ENCODE measurements at places on chromosomes 12 and 14.
A peak's percentile ranks its signal among the peaks of the same experiment; 100 is the strongest.

GRCh38 chr14:89617481-89618329, 200.7 kb upstream of the FOXN3 start:
- peak; percentile 77 for DNase-seq

- DNase-seq, result peak; percentile 48
These were observed 125.3 kb upstream of the PRMT8 start for GRCh38 chr12:3365463-3366411.

DNA sequence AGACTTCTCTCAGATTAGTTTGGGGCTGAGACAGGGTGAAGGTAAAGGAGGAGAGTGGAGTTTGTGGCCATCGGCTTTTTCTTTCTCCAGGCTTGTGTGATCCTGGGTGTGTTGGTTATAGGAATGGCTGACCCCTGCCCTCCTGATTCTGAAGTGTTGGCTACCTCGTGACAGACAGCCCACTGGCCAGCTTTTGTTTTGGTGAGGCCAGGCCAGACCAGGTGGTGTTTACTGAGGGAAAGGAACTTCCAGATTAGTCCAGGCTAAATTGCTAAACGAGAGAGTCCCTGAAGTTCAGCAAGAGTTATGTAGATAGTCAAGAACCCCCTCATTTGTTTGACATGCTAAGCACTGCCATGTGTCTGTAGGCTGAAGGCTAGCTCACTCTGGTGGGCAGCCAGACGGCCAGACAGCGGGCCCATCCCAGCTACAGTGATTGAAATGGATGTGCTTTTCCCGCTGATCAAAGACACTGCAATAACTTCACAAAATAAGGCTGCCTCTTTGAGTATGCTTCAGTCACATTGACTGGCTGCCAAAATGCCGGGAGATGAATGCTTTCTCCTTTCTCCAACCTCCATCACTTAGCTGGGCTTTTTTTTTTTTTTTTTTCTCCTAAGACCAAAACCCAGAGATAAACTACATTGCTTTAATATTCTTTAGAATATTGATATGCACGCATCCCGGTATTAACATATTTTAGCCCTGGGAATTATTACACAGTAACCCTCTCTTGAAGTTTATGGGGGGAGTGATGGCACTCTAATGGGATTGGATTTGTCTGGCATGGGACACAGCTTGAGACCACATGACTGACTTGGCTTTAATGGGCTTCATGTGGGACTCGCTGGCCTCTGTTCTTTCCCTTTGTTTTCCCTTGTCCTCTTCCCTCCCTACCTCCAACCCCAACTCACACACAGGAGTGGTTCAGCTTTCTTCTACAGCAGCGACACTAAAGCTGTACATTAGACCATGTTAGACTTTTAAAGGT, 76.9 kb downstream of the SMOC1 start:
- DNase-seq, result no peak

DNA sequence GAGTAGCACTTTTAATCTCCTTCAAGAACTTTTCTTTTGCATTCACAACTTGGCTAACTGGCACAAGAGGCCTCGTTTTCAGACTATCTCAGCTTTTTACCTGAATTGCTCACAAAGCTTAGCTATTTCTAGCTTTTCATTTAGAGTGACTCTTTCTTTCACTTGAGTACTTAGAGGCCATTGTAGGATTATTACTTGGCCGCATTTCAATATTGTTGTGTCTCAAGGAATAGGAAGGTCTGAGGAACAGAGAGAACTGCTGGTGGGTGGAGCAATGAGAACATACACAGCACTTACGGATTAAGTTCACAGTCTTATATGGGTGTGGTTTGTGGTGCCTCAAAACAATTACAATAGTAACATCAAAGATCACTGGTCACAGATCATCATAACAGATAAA, 224.8 kb upstream of the NPAS3 start:
- DNase-seq, result no peak

DNA sequence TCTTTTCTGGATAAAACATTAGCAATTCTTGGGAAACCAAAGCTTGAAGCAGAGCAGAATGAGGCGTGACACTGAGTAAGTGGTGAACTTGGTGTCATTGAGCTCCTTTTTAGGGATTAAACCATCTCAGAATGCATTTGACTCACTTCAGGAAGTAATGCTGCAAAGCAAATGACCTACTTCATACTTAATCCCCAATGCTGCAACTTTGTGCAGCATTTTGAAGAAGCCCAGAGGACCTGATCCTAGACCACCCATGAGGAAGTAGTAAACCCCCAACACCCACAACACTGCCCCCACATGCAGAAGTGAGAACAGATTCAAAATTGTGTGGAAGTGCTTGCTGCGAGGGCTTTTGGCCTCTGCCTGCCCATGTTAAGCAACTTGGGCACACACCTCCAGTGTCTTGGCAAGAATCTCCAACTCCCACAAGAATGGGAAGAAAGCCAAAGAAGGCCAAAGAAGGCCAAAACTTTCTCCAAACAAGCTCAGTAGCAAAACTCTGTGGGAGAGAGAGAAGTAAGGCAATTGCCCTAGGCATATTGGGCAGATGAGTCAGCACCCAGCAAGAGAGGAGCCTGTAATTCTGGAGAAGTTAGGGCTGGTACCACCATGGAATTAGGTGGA, 69.2 kb upstream of the ETV6 start:
- no peak for DNase-seq

- no peak for DNase-seq
These were observed 789.1 kb downstream of the TMEM121 start for GRCh38 chr14:106315436-106315835.

GRCh38 chr14:103770500-103770899, 54.9 kb downstream of the ZFYVE21 start:
- DNase-seq, result no peak

DNA sequence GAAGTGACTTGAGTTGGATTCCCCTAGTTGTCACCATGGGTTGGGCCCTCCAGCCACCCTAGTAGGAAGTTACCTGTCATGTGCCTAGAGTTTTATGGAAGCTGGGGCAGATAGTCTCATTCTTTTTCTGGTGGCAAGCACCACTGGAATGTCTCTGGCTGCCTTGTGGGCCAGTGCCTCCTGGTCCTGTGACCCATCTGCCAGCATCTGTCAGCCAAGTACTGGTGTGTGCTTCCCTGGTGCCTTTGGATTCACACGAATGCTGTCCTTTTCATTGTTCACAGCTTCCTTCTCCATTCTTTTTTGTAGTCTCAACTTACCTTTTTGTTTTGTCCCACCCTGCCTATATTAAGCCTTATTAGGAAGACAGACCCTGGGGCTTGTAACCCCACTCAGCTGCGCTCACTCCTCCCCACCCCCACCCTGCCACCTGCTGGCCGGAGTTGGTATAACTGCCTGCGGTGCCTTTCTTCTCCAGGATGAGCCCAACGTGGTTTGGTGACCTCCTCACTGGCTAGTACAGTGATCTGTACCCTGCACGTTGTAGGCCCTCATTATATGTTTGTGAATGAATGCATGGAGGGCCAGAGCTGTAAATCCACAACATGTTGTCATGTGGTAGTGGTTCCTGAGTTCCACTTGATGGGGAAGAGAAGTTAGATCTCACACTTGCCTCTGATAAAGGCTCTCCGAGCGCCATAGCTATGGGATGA, 125.7 kb downstream of the TSPAN9 start:
- no peak for DNase-seq

DNA sequence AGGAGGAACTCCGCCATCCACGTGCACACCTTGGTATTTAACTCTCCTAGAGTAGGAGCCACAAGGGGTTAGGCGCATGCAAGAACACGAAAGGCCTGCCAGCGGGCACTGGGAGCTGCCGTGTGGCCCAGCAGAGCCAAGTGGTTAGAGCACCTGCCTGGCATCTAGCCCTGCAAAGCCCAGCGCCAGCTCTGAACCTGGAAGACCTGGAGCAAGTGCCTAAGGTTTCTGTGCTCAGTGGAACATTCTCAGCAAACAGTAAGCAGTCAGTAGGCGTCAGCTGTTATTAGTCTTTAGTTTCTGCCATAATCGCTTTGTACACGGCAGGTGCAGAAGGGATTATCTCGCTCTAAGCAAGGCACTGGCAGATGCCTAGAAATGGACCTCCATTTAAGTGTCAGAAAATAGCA, 55.4 kb downstream of the SETD3 start:
- no peak for DNase-seq

GRCh38 chr12:109952873-109953272, 43.3 kb downstream of the GIT2 start:
- no peak for DNase-seq

- DNase-seq, result peak; percentile 12
These were observed 22.2 kb upstream of the PLEKHG6 start for GRCh38 chr12:6288235-6288634.

DNA sequence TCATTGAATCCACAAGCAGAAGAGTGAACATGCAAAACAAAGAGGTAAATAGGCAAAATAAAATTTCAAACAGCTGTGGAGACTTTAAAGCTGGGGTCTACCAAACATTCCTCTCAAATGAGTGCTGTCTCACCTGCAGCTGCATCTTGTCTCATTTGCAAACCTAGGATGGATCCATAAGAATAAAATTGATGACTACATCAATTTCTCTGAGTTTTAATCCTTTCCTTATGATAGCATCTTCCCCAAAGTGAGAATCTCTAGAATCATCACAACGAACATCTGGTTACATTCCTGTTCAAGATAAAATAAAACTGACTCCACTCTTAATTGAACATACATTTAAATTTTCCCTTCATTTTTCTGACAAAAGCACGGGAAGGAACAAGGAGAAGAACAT, 18.2 kb downstream of the SSTR1 start:
- DNase-seq, result no peak

DNA sequence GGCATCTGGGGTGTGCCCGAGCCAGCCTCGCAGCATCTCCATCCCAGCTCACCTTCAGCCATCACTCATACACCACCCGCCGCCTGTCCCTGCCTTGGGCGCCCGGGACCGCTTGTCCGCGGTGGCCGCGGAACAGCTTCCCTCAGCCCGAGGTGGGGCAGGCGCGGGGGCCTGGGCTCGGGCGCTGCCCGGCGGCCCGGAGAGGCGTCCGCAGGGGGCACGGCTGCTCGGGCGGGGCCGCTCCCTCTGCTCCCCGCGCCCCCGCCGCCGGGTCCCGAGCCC, 430 bp downstream of the SLC41A2 start:
- peak; percentile 85 for DNase-seq

- DNase-seq, result no peak
These were observed 270.2 kb downstream of the ALG10B start for GRCh38 chr12:38586789-38587188.

- peak; percentile 15 for DNase-seq
These were observed 198.9 kb downstream of the RBM19 start for GRCh38 chr12:113766879-113767878.

DNA sequence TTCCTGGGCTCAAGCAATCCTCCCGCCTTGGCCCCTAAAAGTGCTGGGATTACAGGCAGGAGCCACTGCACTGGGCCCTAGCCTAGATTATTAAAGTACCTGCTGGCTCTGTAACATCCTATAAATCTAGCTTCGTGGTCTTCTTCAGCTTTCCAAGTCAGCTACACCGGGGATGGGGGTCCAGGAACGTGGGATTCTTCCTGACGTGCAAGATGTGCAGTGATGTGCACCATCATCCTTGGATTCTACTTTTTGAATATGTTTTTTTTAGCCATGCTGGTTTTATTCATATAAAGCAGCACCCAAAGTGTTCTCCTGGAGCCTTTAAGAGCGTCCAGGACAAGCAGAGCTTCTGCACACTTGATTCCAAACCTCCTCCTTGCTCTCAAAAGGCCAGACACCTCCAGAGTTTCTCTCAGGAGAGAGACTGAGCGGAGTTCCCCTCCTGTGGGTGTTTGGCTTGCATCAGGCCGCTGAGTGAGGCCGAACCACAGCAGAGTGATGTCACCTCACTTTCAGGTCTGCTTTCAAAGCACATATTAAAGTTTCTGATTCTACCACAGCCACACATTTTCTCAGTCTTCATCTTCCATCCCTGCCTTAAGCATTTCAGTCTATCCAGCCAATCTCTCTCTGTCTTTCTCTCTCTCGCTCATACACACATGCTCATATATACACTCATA, 33.4 kb downstream of the VCPKMT start:
- peak; percentile 83 for DNase-seq

DNA sequence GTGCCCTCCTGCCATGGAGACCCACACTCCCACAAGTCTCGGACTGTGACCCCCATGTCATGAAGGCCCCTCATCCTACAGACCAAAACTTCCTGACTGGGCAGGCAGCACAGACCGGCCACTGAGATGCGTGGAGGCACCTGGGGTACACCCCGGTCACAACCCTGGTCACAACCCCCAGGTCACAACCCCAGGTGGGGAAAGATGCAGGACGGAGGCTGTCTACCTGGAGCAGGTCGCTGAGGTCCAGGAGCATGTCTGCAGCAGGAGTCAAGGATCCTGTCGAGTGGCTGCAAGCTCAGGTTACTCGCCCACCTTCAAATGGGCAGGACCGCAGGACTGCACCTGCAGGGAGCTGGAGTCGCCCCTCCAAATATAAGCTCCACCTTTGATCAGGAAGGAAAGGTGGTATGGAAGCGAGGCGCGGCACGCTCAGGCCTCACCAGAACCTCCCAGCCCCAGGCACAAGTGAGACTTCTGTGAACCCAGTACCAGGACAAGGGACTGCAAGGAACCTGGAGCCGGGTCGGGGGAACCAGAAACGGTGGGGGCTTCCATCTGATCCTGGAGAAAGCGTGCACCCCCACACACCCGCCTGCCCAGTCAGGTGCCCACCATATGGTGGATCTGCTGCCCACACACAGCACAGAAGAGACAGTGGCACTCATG, 8.1 kb downstream of the BTBD6 start:
- peak; percentile 82 for DNase-seq

DNA sequence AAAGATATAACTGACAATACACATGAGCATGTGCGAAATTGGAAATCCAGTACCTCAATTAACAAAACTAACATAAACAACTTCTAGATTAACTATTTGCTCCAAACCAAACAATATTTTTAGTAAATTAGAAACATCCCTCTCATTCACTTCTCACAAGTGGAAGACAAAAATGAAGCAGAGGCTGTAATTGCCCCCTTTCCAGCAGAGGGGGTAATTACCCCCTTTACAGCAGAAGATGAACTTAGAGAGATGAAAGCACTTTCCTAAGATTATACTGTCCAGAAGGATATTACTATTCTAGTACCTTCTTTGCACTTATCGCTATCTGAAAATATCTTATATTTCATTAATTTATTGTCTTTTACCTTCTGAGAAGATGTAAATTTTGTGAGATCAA, 1025.2 kb downstream of the FSCB start:
- DNase-seq, result no peak

DNA sequence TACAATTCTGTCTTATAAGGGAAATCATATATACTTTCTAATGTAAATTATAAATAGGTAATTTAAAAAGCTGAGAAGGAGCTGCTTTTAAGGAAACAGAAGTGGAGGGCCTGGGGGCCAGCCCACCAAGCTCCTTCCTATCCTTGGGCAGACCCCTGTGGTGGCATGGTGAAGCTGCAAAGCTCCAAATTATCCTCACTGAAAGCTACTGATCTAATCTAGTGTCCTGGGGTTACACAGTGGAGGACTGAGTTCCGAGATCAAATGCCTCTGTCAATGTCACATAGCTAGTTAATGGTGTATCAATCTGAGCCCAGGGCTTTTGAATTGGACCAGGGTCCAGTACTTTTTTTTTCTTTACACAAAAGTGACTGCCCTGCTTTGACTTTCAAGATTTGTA, 355.4 kb downstream of the CEP128 start:
- no peak for DNase-seq

DNA sequence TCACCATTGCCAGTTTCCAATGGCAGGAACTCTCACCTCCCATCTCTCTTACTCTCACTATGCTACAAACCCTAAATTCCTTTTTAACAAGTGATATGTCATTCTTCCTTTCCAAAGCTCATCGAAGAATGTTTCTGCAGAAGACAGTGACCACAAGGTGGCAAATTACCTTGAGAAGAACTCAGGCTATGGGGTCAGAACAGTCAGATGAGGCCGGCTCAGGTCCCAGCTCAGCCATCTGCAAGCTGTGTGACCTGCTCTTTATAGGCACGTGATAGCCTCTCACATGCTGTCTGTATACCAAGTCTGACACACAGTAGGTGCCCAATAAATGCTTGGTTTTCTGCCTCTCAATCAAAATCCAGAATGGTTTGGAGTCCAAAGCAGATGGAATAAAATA, 80.7 kb downstream of the FOXN3 start:
- DNase-seq, result no peak

All from posterior cingulate gyrus (tissue), 11 donors.